ENCODE measurements at places on chromosomes 11 and 22.

GRCh38 chr11:122159173-122159721 lies 43.2 kb upstream of the BLID start:
- no peak for DNase-seq

GRCh38 chr11:95693298-95693697 lies 96.3 kb downstream of the FAM76B start:
- no peak for DNase-seq

DNA sequence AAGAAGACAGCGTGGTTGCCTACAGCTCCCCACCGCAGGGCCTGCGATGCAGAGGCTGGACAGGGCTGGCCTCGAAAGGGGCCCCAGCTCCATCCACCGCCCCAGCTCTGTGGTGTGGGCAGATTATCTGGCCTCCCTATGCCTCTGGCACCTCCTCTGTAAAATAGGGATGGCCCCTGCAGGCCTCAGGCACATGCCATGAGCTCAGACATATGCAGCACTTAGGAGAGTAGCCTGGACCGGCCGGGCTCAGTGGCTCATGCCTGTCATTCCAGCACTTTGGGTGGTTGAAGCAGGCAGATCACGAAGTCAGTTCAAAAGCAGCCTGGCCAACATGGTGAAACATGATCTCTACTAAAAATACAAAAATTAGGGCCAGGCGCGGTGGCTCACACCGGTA lies 7.4 kb downstream of the APOBEC3D start:
- DNase-seq: no peak

DNA sequence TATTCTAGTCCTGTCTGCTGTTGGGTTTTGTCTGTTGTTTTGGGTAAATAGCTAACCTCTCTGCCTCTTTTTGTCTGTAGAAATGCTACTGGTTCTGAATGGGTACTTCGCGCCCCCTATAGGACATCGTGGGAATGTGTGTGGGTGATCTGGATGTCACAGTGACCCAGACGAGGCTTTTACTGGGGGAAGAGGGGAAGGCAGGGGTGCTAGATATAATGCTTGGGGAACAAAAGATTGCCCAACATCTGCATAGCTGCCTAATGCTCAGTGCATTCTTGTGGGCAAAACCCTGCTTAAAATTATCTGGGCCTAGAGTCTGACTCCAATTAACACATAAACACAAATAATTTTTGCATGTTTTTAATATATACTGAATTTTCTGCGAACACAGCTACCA lies 57.7 kb downstream of the BMAL1 start:
- peak; percentile 66 for DNase-seq

DNA sequence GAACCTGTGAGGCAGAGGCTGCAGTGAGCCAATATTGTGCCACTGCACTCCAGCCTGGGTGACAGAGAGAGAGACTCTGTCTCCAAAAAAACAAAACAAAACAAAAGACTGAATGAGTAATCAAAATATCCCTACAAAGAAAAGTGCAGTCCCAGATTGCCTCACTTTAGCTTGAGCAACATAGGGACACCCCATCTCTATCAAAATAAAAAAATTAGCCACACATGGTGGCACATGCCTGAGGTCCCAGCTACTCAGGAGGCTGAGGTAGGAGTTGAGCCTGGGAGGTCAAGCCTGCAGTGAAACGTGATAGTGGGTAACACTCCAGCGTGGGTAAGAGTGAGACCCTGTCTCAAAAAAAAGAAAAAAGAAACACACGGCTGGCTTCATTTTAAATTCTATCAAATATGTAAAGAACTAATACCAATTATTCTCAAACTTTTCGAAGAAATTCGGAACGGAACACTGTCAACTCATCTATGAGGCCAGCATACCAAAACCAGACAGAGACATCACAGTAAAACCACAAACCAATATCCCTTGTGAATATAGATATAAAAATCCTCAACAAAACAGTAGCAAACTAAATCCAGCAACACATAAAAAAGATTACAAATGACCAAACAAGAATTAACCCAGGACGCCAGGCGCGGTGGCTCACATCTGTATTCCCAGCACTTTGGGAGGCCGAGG lies 12.9 kb downstream of the CHEK2 start:
- no peak for DNase-seq

DNA sequence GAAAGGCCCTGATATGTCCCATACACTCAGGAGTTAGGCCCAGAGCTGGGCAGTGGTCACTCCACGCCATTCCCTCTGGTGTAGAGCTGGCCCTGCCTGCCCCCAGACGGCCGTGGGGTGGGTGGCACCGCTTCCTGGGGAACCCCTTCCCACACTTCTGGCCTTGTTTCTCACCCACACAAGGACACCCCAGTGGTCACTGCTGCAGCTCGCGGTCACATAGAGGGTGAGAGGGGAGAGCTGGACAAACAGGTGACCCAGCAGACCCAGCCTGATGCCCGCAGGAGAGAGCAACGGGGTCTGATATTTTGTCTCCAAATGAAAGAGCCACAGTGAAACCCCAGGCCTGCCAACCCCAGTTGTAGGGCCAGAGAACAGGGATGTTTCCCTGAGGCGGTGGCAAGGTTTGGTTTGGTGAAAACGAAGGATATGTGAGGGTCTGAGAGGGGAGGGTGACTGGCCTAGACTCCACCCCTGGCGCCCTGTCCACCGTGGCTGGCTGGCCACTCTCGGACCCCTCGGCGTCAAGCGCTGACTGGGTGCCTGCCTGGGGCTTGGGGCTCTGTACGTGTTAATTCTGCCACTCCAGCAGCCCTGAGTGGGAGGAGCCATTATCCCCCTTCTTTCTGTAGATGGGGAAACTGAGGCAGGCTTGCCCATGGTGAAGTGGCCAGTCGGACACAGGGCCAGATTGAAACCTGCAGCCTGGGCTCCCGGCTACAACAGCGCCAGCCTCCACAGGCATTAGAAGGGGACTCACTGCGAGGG lies 71.0 kb upstream of the PPARA start:
- DNase-seq: no peak

- DNase-seq: no peak
These were observed 175.2 kb downstream of the MAML2 start for GRCh38 chr11:96167787-96168186.

DNA sequence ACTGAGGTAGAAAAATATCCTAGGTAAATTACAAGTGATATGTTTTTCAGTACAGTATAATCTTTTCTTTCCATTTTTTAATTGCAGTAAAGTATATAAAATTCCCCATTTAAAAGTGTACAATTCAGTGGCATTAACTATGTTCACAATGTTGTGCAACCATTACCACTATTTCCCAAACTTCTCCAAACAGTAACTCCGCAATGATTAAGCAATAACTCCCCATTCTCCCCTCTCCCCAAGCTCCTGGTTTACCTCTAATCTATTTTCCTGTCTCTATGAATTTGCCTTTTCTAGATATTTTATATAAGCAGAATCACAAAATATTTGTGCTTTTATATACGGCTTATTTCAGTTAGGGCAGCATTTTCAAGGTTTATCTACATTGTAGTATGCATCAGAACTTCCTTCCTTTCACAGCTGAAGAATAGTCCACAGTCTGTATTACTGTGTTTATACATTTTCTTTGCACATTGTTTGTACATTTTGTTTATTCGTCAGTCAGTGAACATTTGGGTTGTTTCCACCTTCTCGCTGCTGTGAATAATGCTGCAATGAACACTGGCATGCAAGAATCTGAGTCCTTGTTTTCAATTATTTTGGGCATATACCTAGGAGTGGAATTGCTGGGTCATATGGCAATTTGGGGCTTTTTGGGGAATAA lies 110.7 kb downstream of the RPL27A start:
- no peak for DNase-seq

GRCh38 chr11:129331217-129331616 lies 44.4 kb upstream of the BARX2 start:
- no peak for DNase-seq

DNA sequence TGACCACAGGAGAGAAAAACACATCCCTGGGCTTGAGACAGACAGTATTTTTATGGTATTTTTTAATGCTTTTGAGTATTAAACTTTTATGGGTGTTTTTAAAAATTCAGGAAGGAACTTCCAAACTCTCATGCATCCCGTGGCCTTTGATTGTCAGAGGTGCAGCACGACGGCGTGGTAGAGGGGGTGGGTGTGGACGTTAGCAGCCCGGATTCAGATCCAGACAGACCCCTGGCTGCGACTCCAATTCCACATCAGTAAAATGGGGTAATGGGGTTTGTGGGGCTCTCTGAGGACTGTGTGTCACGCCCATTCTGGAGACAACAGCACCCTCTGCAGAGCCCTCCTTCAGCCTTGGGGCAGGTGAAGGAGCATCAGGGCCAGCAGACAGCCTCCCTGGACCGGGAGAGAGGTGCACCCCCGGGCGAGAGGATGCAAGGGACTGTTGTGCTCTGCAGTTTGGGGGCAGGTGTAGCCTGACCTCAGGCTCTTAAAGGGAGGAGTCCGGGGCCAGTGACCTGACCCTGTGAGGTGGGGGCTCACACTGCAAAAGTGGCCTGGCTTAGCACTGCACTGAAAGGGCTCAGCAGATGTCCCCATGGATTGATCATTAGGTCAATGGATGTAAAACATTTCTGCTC lies 1024.3 kb downstream of the TBC1D22A start:
- no peak for DNase-seq

DNA sequence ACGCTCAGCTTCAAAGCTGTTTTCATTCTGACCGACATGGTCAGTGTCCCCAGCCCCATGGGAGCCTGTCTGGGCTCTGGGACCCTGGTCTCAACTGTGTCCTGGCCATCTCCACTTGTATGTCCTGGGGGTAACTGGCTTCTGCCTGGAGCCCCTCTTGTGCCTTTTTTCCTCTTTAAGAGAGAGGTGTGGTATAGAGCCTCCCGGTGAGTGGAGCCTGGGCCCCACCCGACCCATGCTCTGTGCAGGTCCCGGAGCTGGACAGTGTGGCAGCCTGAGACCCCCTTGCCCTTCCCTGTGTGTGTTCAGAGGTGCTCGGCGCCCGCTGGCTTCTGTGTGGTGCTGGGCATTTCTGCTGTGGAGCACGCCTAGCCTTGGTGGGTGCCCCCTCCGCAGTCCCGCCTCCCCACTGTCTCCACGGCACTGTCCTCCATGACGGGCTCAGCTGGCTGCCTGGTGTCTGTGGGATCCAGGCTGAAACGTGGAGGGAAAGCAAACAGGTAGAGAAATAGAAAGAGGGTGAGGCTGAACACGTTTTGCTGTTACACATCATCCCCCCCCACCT lies 74.9 kb downstream of the PARVB start:
- no peak for DNase-seq

GRCh38 chr22:21703684-21704316 lies 31.8 kb downstream of the YPEL1 start:
- DNase-seq: no peak

- DNase-seq: no peak
These were observed 12.3 kb downstream of the HYOU1 start for GRCh38 chr11:119044708-119045107.

Data from activated CD4-positive, alpha-beta T cell treated with anti-CD3 and anti-CD28 coated beads, Interleukin-2, amount 50 U/mL, for 4 hours (primary cell).